ENCODE measurements at places on chromosomes 7 and 10.
A peak's percentile ranks its signal among the peaks of the same experiment; 100 is the strongest.

GRCh38 chr10:93352638-93353383 is 129.3 kb downstream of the MYOF start:
- DNase-seq = no peak

DNA sequence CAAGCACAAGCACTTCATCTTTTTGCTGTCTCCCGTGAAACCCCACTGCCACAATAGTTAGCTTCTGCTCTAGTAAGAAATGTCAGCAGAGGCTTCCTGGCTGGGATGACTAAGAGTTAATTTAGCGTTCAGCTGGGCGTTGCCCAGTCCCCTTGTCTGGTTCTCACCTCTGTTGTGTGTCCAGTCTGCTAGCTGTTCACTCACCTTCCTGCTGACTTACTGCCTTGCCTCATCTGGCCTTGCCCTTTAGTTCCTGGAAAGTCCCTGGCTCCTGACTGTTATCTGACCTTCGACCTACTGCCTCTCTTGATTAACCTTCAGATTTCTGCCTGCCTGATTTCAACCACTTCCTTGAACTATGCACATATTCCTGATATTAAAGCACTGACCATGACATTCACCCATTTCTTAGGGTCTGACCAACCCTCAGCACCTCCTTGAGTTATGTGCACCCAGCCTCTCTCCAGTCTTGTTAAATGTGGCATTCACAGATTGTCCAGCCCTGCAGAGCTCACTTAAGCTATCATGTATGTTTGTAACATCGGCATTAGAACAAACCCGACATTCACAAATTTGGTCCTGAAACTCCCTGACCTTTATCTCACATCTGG is 30.3 kb downstream of the C7orf33 start:
- no peak for DNase-seq

DNA sequence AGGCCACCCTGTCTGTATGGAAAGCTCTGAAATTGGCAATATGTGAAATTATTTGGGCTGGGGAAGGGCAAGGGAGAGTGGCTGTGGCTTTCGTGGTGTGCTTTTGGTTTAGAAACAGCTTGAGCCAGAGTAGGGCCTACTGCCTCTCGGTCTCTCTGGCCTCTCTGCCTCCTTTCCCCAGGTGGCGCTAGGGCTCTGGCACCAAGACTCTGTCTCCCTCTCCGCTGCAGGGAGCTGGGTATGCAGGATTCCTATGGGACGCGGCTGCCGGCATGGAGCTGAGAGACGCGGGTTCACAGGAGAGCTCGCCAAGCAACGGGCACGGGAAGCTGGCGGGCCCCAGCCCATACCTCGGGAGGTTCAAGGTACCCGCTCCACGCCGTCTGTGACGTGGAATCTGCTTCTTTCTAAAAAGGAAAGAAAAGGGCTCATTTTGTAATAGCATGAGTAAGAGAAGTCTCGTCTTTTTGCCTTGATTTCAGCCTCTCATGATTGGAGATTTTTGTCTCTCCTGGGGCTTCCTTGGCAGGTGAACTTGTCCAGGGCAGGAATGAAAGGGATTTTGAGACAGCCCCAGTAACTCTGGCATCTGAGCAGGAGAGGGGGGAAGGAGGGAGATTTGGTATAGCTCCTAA is 105.1 kb upstream of the ANLN start:
- DNase-seq = no peak

- DNase-seq = no peak
Observed at GRCh38 chr10:88791924-88792323, 10.6 kb upstream of the LIPM start.

GRCh38 chr7:35494407-35494806 is 200.5 kb downstream of the HERPUD2 start:
- no peak for DNase-seq

DNA sequence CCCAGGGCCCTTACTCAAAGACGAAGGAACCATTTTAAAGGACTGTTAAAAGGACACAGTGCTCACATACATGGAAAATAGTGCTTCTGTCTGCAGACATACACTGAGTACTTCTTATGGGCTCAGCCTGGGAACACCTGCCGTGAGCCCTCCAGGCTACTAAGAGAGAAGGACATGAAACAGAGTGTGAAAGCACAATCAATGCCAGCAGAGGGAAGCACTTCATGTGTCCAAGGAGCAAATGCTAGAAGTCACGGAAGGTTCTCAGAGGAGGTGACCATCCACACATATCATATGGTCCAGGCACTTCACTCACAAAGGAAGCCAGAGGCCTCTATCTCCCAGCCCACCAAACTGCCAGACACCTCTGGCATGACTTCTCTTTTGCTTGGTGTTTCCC is 15.5 kb downstream of the ELMO1 start:
- DNase-seq = peak; percentile 30
